ENCODE measurements at places on chromosomes 11 and 22.

DNA sequence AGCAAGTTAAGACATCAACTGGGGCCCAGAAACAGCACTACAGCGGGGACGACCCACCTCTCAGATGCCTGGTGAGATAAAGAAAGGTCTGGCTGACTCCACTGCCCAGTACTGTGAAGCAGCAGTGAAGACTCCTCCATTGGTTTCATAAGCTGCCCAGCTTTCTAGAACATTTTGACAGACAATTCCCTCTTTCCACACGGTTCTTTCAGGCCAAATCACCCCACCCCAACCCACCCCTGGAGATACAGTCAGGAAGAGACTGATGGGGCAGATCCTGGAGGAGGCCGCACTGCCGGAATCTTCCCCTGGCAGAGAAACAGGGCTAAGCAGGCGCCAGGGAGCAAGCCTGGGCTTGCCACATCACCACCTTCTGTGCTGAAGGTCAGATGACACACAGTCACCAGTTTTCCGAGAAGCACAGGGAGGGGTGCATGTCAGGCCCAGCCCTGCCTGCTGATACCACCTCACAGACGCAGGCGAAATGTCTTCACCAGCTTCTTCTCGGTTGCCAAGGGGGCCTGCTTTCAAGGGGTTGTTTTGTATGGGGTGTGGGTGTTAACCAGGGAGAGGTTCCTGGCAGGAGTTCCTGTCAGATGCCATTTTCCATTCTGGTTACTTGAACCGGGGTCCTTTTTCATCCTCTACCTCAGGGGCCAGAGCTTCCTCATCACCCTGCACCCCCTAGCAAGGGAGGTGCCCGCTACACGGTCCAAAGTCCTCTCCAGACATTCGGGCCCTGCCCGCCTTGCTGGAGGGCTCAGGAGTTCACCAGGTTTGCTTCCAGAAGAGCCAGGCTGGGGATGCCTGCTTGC, 1.4 kb upstream of the NEAT1 start:
- DNase-seq: no peak

DNA sequence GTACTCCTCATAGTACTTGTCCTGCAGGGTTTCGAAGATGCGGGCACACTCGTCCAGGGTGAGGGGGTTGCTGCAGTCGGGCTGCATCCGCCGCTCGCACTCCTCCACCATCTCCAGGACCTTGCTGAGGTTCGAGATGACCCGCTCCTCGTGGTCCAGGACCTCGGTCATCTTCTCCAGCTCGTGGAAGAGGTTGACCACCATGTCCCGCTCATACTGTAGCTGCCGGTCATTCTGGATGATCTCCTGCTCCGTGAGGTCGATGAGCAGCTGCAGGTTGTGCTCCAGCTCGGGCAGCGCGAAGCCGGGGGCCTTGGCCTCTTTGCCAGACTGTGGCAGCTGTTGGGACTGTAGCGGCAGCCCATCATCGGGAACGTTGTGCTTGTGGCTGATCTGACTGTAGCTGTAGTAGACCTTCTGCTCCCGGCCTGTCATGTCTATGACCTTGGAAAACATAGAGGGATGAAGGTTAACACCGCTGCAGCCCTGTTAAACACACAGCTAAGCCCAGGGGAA, 13.0 kb downstream of the TFIP11 start:
- no peak for DNase-seq

- DNase-seq: no peak
These were observed 1.0 kb upstream of the RELA start for GRCh38 chr11:65663639-65664200.

GRCh38 chr11:12051287-12051662, 42.8 kb upstream of the DKK3 start:
- DNase-seq: no peak

DNA sequence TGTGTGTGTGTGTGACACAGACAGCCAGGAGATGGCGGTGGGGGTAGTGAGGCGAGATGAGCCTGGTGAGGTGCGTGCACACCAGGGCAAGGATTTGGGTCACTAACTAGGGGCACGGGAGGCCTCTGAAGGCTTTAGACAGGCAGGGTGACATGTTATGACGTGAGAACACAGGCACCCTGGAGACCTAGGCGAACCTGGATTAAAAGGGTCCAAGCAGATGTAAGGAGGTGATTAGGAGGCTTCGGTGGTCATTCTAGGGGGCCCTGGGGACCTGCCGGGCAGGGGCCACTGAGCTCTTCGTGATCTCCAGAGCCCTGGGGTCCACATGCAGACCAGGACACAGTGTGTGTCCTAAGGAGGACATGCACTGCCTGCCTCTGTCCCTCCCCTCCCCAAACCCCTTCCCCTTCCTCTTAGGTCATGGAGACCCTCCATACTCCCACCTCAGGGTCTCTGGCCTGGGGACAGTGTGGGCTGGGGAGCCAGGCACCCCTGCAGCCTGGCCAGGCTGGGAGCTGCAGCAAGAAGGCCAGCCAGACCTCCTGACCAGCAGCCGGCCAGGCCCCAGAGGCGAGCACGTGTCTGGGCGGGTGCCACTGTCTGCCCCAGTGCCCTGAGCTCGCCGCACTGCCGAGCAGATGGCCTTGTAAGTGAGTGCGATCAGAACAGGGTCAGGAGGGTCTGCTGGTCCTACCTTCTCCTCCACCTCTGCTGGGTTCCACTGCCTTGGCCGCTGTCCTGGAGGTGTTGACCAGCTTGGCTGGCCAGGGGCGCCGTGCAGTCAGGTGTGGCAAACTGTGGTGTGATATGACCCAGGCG, 32.1 kb downstream of the IFT27 start:
- no peak for DNase-seq

DNA sequence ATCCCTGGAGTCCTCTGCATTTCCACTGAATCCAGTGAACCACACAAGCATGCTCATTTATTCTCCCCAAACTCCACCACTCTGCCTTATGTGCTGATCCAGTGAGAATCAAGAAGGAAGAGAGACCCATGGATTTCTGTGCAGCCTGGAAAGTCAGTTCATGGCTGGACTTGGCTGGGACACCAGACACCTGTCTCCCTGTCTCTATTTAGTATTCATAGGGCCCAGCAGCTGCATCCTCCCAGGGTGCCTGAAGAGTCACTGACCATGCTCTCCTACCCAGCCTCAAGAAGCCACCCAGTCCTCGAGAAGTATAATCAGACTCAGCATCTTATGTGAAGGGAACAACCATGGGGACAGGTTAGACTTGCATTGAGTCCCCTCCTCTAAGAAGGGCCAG, 83.2 kb downstream of the ZNF280B start:
- no peak for DNase-seq

- no peak for DNase-seq
These were observed 56.1 kb downstream of the SYN3 start for GRCh38 chr22:33002035-33002434.

GRCh38 chr22:38870791-38871359, 1.1 kb downstream of the CBX6 start:
- no peak for DNase-seq

- DNase-seq: no peak
These were observed 123.5 kb upstream of the APOA1 start for GRCh38 chr11:116960930-116961329.

DNA sequence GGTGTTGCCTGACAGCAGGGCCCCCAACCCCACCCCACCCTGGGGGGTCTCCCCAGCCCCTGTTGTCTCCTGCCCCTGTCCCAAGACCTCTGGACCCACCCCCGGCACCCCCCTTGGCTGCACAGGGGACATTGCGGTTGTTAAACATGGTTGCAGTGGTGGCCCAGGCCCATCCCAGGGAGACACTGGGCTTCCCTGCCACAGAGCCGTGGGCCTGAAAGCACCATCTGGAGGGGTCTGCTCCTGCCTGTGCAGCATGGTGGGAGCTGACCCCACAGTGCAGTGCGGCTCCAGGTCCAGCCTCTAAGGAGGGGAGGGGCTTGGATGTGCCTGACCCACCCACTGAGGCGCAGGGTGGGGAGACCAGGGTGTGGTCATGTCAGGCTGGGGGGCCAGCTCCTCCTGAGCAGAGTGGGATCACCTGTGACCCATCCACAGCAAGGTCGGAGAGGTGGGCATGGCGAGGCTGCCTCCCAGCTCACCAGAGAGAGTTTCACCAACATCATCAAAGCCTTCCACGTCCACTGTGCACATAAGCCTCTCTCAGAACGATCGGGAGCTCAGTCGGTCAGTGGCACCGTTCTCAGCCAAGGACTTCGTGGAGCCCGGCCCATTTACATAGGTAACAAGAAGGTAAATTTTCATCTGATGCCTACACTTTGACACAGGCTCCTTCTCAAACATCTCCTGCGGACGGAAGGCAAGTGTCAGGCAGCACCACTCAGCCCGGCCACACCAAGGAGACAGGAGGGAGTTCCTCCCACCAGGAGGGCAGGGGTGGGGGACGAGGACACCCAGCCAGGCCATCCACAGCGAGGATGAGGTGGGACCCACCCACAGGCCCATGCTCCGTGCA, 201.1 kb downstream of the BRD1 start:
- no peak for DNase-seq

All from NCI-H2081 treated with DMSO at 0.1 percent for 48 hours (cell line).